Omental fat pad (tissue), 4 donors: ENCODE measurements at places on chromosomes 13 and 19. TPM values are rescaled to one million over a fixed set of nuclear protein-coding genes. Genes with fewer than 3 reads are reported as not detected.

GRCh38 chr19:14118165-14119051 is 846 bp upstream of the PRKACA start:
- peak; percentile 69 for DNase-seq

ZNF486 gene
- 3.5 TPM for total RNA-seq

- DNase-seq = no peak
Observed at GRCh38 chr13:92573467-92574057, 653.0 kb upstream of the GPC6 start.

DNA sequence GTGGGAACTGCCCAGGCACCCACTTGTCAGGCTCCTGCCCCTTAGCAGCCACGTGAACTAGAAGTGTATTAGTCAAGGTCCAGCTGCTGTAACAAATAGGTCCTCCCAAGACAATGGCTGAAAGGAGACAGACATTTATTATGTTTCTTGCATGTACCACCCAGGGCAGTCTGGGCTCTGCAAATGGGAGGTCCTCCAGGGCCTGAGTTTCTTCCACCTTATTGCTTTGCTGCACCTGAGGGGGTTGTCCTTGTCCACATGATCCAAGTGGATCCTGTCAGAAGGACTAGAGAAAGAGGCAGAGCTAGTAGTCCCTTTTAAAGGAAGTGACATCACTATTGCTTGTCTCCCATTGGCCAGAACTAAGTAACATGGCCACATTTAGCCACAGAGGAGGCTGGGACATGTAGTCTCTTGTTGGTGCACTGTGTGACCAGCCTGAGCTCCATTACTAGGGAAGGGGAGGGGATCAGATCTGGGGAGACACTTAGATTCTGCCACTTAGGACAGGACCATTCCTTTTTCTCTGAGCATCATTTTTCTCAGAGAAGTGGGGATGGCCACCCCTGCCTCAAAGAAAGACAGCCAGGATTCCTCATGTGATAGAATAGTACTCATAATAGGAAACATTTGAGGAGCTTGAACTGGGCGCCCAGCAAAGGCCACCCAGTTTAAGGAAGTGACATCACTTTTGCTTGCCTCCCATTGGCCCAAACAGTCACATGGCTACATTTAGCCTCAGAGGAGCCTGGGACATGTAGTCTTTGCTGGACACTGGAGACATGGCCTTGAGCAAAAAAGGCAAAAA is 15.1 kb downstream of the CC2D1A start:
- DNase-seq = no peak

SKA3 gene
- total RNA-seq = 0.96 TPM

DNA sequence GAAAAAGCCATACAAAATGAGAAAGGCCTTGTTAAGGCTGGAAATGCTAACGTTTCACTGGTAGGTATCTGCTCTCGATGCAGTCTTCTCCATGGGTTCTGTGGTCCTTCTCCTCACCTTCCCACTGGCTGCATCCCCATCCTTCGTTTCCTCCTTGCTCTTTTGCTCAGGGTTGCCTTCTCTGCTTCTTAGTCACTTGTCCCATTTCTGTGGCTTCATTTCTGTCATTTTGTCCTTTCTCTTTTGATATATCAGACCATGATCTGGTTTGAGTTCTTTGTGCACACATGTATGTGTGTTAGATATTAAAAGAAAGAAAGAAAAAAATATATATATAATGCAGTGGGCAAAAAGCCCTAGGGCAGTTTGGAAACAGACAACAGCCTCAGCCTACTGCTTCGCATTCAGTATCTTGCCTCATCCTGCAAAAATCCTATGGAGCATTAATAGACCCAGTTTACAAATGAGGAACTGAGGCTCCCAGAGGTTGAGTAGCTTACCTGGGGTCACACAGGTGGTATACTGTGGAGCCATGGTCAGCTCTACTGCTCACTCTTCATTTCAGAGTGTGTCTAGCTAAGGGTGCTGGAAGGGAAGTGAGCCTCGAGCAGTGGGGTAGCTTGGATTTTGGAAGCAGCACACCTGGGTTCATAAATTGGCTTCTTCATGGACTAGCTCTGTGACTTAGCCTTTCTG is 57.6 kb upstream of the MEDAG start:
- DNase-seq = no peak

DNA sequence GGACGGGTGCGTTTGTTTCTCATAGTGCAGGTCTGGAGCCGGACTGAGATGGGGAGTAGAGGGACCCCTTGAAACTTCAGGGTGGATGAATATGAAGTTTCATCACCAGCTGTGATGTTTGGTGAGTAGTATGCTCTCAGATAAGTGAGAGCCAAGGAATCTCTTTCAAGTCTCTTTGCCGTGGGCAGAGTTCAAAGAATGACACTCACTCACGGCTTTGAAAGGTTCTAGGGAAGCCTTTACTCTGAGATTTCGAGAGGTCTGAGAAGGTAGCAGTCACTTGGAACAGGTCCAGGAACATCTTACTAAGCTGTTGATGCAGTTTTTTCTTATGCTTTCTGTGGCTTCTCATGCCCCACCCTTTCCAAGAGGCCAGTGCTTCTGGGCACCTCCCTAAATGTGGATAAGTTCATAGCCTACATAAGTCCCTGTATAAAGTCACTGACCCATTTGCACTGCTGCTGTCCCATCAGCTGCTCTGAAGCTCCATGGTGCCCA is at the start of gene IGFL2:
TSS of gene IGFL2 (plus strand) at position 448 of the 498 bp plus-strand sequence. CDS start at position 489, 41 bp downstream.
- DNase-seq = no peak

GRCh38 chr13:27135023-27135422 is 36.6 kb downstream of the USP12 start:
- no peak for DNase-seq

SHISA7 gene
- total RNA-seq = not detected

- no peak for DNase-seq
Observed at GRCh38 chr19:49904136-49904535, 7.4 kb upstream of the IL4I1 start.

- no peak for DNase-seq
Observed at GRCh38 chr19:40255619-40256166, 29.2 kb upstream of the CCNP start.

- no peak for DNase-seq
Observed at GRCh38 chr13:43088093-43088511, 64.7 kb downstream of the DNAJC15 start.

ATP1A3 gene
- not detected for total RNA-seq

CDX2 gene
- total RNA-seq = not detected

- DNase-seq = no peak
Observed at GRCh38 chr13:35630551-35631275, 154.2 kb upstream of the MAB21L1 start.

DNA sequence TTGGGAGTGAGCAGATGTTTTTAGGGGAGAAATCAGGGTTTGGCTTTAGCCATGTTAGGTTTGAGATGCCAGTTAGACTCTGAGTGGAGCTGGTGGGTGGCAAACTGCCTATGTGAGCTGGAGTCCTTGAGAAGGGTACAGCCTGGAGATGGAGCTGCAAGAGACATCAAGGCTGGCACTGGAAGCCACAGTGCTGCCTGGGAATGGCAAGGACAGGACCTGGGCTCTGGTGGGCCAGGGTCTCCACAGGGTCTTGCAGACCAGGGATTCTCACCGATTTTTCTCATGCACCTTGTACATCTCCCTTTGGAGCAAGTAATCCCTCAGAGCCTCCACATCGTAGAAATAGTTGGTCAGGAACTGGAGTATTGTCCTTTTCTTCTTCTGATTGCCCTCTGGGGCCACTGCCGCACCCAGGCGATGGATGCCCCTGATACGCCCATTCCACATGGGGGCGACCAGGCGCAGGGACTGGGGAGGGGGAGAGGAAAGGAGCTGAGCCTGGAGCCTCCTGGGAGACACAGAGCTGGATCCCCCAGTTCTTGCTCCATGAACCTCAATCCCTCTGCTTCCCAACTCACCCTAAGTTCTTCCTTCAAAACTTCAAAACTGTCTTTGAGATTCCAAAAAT is 1.7 kb downstream of the DMAC2 start:
- no peak for DNase-seq

TRPC4 gene
- 0.56 TPM for total RNA-seq

VSTM1 gene
- total RNA-seq = not detected

HNRNPL gene
- 180 TPM for total RNA-seq

DNA sequence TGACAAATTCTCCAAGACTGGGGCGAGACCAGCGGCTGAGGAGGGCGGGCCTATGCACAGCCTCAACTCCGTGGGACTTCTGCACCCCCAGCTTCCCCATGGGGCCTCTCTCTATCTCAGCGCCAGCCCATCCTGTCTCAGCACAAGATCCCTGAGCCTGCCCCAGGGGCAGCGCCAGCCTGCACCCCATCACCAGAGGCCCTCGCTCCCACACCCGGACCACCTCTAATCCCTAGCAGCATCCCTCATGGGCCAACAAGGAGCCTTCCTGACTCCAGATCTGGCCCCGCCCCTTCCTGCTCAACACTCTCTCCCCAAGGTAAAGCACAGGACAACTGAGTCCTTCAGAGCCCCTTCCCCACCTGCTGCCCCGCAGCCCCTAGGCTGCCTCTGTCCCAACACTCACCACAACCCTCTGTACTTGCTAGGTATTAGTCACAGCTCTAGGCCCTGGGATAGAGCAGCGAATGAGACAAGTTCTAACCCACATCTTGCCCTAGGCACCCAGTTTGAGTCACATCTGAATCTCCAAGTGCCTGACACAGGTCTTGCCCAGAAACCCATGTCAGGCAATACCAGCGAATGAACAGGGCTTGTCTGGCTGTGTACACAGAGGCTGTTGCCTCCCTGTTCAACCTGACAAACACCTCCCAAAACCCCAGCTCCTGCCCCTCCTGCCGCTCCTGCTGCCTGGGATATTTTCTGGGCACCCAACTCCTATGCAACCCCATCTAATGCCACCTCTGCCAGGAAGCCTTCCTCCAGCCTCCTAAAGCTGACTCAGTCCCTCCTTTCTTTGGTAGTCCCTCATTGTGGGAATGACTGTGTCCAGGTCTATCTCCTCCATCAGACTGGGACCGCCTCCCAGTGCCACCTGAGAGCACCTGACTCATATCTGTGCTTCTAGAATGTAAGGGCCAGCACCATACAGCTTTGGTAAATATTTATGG is 18.6 kb downstream of the GRIK5 start:
- no peak for DNase-seq

- no peak for DNase-seq
Observed at GRCh38 chr19:28067882-28068281, 1145.1 kb downstream of the UQCRFS1 start.

GRCh38 chr13:28035146-28035782 is 46.8 kb upstream of the URAD start:
- DNase-seq = no peak

DNA sequence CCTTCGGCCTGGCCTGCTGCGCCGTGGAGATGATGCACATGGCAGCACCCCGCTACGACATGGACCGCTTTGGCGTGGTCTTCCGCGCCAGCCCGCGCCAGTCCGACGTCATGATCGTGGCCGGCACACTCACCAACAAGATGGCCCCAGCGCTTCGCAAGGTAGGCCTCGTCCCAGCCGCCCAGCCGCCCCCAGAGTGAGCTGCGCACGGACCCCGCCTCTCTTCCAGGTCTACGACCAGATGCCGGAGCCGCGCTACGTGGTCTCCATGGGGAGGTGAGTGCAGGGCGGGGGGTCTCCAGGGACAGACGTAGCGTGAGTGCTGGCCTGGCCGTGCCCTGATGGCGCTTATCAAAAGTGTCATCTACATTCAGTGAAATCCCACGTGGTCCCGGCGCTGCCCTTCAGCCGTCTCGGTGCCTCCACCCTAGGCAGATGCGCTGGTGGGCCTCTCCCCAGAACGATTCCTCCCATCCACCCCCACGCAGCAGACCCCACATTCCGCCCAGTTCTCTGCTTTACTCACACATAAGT is 7.2 kb downstream of the NDUFS7 start:
- DNase-seq = no peak

PRTN3 gene
- not detected for total RNA-seq

DNA sequence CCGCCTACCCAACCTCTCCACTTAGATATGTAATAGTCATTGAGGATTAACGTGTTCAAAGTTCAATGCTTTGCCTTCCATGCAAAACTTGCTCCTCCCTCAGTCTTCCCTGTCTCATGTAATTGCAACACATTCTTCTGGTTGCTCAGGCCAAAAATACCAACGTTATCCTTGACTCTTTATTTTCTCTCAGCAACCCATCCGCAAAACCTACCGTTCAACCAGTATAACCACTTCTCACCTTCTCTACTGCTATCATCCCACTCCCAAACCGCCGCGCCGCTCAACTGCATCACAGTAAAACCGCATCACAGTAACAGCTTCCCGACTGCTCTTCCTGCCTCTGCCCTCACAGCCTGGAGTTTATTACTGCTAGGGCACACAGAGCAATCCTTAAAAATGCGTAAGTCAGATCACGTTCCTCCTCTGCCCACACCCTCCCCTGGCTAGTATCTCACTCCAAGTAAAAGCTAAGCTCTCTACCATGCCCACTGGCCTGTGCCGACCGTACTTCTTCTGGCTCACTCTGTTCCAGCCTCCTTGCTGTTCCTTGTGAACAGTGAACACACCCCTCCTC is 8.2 kb downstream of the MTIF3 start:
- no peak for DNase-seq
